ENCODE measurements at places on chromosomes 6 and 20.
A peak's percentile ranks its signal among the peaks of the same experiment; 100 is the strongest.

GRCh38 chr6:7201444-7201731, 93.6 kb downstream of the RREB1 start:
- no peaks in the 10 kb centered on the region for H3K36me3 ChIP-seq
- H3K4me1 ChIP-seq: peaks cover 9% of the 10 kb centered on the region
- DNase-seq: no peak

DNA sequence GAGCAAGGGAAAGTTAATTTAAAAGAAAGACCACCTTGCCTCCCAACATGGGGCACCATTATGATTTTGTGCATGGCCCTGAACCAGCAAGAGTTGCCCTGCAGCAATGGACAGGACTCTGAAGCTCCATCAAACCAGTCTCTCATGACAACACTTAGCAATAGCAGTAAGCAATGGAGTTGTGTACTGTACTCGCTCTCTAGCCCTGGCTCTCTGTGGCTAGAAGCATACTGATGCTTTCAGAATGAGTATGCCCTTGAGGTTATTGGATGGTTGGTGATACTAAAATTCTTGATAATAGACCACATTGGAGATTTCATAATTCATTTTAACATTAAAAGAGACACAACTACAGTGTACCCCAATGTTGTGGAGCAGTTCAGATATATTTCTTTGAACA, 23.2 kb upstream of the LMBRD1 start:
- DNase-seq: no peak
- no peaks in the 10 kb centered on the region for H3K4me1 ChIP-seq
- H3K4me3 ChIP-seq: no peak overlapping the region
- H3K36me3 ChIP-seq: no peaks in the 10 kb centered on the region
- no peak overlapping the region for H3K27ac ChIP-seq
- no peaks in the 10 kb centered on the region for H3K27me3 ChIP-seq

DNA sequence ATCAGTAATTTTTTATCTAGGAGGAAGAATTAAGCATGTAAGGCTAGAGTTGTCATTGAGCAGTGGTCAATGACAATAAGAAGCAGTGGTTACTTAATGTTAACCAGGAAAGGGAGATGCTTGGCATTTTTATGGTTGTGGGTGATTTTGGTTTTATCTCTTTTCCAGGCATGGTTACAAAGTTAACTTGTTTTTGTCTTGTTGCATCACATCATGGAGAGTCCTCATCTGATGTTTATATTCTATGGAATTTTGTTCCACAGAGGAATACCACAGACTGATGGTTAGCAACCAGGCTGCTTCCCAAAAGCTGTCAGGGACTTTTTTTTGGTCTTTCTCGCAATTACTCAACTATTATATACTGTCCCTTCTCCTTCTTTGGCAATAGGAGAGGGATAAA, 32.7 kb downstream of the OPRM1 start:
- H3K27ac ChIP-seq: no peak overlapping the region
- H3K36me3 ChIP-seq: no peaks in the 10 kb centered on the region
- no peak for DNase-seq
- no peaks in the 10 kb centered on the region for H3K4me1 ChIP-seq
- no peaks in the 10 kb centered on the region for H3K27me3 ChIP-seq
- no peak overlapping the region for H3K4me3 ChIP-seq

DNA sequence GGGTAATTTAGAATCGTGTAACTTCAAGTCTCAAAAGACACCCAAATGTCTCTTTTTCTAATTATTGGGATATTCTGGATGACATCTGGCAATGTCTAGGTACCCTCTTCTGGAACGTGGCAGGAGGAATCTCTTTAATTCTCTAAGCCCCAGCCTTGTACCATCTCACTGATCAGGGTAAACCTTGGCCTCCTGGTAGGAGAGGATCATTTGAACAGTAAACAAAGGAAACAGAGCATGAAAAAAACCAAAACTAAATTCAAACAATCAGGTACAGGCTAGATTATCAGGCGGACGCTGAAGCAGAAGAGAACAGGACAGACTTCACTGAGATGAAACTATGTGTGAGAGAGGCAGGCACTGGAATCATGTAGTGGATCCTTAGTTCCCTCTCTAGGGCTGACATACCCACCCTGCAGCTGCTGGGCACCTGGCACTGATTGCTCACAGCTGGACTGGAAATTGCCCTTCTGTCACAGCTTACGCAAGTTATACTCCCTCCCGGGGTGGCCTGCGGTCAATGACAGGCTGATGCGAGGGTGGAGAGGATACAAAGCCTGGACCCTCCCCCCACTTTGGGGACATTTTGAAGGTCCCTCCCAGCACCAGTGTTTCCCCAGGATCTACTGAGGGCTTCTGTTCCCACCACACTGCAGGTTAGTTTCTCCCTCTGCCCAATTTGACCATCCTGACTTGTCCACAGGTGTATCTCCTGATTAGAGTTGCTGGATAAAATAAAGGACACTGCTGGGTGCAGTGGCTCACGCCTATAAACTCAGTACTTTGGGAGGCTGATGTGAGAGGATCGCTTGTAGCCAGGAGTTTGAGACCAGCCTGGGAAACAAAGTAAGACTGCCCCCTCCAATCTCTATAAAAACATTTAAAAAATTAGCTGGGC, 20.6 kb upstream of the ZBTB24 start:
- no peak for DNase-seq
- H3K27ac ChIP-seq: no peak overlapping the region
- no peaks in the 10 kb centered on the region for H3K4me1 ChIP-seq
- H3K27me3 ChIP-seq: no peaks in the 10 kb centered on the region
- no peaks in the 10 kb centered on the region for H3K36me3 ChIP-seq

DNA sequence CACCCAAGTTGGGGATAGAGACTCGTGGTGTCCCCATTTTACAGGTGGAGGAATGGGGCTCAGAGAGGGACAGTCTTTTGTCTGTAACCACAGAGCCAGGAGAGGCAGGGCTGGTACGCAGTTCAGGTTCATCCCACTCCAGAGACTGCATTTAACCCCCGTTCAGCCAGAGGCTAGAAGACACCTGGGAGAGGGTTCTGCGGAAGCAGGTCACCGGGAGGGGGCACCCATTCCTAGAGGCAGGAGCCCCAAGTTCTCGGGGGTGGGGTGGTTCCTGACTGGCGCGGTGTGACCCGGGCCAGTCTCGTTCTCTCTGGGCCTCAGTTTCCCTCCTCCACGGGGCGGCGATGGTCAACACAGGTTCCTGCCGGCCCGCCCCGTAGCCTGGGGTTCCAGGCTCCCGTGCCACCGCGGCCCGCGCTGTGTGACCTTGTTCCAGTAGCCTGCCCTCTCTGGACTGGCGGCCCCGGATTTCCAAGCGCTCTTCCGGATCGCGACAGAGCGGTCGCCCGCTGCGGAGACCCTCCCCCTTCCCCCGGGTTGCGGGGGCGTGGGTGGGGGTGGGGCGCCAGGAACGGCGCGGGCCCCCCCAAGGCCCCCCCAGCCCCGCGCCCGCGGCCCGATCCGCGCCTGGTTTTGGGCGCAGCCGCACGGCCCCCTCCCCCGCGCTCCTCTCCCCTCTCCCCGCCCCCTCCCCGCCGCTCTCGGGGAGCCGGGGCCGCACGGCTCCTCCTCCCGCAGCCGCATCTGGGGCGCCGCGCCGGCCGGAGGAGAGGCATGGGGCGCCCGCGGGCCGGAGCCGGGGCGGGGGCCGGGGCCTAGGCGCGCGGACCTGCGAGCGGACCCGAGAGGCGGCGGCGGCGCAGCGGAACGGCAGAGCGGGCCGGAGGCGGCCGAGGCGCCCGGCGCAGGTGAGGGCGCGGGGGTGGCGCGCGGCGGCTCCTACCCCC, at the start of gene DLGAP4:
Gene DLGAP4 (plus strand): TSS at position 738 of the 950 bp plus-strand sequence. CDS start 125,379 bp downstream, outside the sequence.
- DNase-seq: no peak
- peak within 1 kb of the TSS; percentile 43 for H3K4me3 ChIP-seq
- H3K4me1 ChIP-seq: peaks cover 19% of the 10 kb centered on the region
- no peaks in the 10 kb centered on the region for H3K27me3 ChIP-seq

GRCh38 chr6:135664527-135664926, 167.0 kb upstream of the AHI1 start:
- H3K4me3 ChIP-seq: no peak overlapping the region
- H3K27me3 ChIP-seq: no peaks in the 10 kb centered on the region
- H3K27ac ChIP-seq: no peak overlapping the region
- DNase-seq: no peak
- H3K4me1 ChIP-seq: peaks cover 11% of the 10 kb centered on the region

DNA sequence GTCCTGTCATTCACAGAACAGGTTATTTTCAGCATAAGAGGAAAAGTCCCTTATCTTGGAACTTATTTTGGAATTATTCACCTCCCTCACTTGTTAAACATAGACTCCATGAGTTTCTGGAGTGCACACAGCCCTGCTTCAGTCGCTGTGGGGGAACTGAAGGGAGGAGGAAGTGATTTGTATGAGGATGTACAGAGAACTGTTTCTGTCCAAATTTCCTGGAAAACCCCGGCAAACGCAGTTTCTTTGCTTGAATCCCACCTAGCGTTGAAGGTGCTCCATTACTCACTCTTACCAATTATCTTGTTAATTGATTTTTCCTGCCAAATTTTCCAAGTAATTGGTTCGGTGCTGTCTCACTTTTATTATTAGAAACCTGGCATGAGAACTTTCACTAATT, 78.0 kb upstream of the AGPAT4 start:
- no peaks in the 10 kb centered on the region for H3K4me1 ChIP-seq
- H3K36me3 ChIP-seq: no peaks in the 10 kb centered on the region
- H3K27ac ChIP-seq: no peak overlapping the region
- H3K27me3 ChIP-seq: no peaks in the 10 kb centered on the region

- H3K27me3 ChIP-seq: no peaks in the 10 kb centered on the region
- no peak overlapping the region for H3K27ac ChIP-seq
- no peaks in the 10 kb centered on the region for H3K4me1 ChIP-seq
- no peak overlapping the region for H3K4me3 ChIP-seq
- no peaks in the 10 kb centered on the region for H3K36me3 ChIP-seq
Observed at GRCh38 chr6:111941686-111942330, 68.6 kb upstream of the FYN start.

DNA sequence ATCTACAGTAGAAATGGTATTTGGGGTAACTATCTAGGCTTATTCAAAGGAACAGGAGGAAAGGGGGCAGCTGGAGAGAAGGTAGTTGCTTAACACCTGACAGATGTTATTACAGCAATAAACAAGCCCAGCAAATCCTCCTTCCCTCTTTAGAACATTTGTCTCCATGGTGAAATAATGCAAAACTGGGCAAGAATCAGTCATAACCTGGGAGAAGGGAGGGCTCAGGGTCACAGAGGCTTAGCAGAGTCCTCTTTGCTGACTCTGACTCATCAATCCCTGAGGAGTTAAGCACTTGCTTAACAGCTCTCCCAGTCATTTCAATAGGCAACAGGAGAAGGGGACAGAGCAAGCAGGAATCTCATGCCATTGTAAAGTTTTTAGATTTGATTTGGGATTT, 230.3 kb downstream of the IBTK start:
- H3K4me3 ChIP-seq: no peak overlapping the region
- no peak overlapping the region for H3K27ac ChIP-seq
- peak; percentile 35 for DNase-seq
- no peaks in the 10 kb centered on the region for H3K36me3 ChIP-seq

DNA sequence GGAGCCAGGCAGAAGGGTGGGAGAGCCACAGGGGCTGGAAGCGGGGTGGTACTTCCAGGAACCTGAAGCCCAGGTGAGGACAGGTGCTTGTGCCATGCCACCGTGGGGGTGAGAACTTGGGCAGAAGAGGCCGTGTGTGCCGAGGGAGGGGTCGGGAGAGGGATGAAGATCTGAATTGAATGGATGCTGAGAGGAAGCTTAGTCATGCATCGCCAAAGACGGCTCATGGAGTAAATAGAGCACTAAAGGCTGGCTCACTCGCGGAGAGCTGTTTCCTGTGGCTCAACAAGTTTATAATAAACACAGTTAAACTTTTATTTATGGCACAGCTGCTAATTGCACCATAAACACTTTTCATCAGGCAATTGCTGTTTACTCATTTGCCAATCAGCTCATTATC, 21.7 kb upstream of the MYT1 start:
- no peak overlapping the region for H3K4me3 ChIP-seq
- H3K27ac ChIP-seq: no peak overlapping the region
- no peak for DNase-seq
- H3K27me3 ChIP-seq: peaks cover 34% of the 10 kb centered on the region
- no peaks in the 10 kb centered on the region for H3K36me3 ChIP-seq

DNA sequence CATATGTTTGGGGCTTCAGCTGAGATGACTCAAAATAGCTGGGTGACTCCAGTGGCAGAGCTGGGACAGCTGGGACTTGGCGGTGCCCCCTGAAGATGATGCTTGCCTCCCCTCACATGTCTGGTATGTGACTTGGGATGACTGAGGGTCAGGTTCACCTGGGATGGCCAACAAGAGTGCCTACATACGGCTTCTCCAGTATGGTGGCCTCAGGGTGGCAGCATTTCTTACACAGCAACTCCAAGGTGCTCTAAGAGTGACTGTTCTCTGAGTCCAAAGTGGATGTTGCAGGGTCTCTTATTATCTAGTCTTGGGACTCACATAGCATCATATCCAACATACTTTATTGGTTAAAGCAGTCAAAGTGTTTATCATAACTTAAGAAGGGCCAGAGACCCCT, 87.8 kb upstream of the CENPW start:
- DNase-seq: no peak
- peaks cover 9% of the 10 kb centered on the region for H3K36me3 ChIP-seq
- H3K27ac ChIP-seq: no peak overlapping the region
- no peak overlapping the region for H3K4me3 ChIP-seq
- no peaks in the 10 kb centered on the region for H3K27me3 ChIP-seq

GRCh38 chr6:159169193-159169555, at the start of gene FNDC1:
Gene FNDC1, plus strand, starts transcription at chr6:159169400. Its CDS starts 197 bp downstream, at chr6:159169597.
- H3K4me1 ChIP-seq: peaks cover 32% of the 10 kb centered on the region
- peak within 1 kb of the TSS; percentile 19 for H3K27ac ChIP-seq
- H3K4me3 ChIP-seq: peak within 1 kb of the TSS; percentile 38
- no peaks in the 10 kb centered on the region for H3K36me3 ChIP-seq
- no peaks in the 10 kb centered on the region for H3K27me3 ChIP-seq
- no peak for DNase-seq

- H3K4me3 ChIP-seq: no peak overlapping the region
- H3K27ac ChIP-seq: no peak overlapping the region
- no peaks in the 10 kb centered on the region for H3K4me1 ChIP-seq
- H3K36me3 ChIP-seq: no peaks in the 10 kb centered on the region
- DNase-seq: no peak
Observed at GRCh38 chr20:10792291-10792690, 118.5 kb upstream of the JAG1 start.

DNA sequence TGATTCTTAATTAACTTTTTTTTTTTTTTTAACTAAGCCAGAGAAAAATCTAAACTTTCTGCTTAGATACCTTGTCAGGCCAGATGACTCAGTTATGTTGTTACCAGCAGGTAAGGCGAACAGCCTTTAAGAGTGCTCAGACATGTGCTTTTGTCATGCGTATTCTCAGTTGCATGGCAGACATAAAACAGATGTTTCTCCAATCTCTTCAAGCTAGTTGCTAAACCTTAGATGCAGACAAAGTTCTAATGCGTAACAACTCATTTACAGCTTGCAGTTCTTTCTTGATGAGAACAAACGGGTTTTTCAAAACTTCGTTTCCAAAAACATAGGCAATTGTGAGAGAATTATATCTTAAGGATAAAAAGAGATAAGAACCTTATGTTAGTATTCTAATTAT, 49.6 kb upstream of the GFRAL start:
- no peak overlapping the region for H3K27ac ChIP-seq
- DNase-seq: no peak
- H3K4me1 ChIP-seq: no peaks in the 10 kb centered on the region
- no peak overlapping the region for H3K4me3 ChIP-seq
- H3K27me3 ChIP-seq: no peaks in the 10 kb centered on the region
- H3K36me3 ChIP-seq: no peaks in the 10 kb centered on the region
